ENCODE measurements at places on chromosomes 6 and 20.
A peak's percentile ranks its signal among the peaks of the same experiment; 100 is the strongest.

- no peak for DNase-seq
- no peaks in the 10 kb centered on the region for H3K4me1 ChIP-seq
- no peaks in the 10 kb centered on the region for H3K27me3 ChIP-seq
- no peaks in the 10 kb centered on the region for H3K36me3 ChIP-seq
- H3K4me3 ChIP-seq: no peak overlapping the region
These were observed 307.4 kb downstream of the TRDN start for GRCh38 chr6:123329337-123329736.

DNA sequence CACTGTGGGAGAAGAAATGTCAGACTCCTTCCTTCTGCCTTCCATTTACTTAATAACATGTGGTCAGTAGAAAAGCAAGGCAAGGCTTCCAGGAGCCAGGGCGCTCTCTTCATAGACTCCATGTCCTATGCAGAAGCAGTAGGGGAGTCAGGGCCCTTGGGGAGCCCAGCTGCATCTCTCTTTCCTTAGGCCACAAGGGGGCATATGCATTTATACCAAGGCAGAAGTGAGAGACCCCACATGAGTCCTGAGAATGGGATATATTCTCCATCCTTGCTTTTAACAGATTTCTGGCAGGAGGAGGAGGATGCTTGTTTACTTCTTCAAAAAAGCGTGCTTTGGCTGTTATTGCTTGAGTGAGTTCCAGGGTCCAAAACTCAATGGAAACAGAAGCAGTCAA, 198.5 kb downstream of the HIVEP2 start:
- no peaks in the 10 kb centered on the region for H3K36me3 ChIP-seq
- DNase-seq: peak; percentile 20
- H3K27ac ChIP-seq: no peak overlapping the region
- H3K27me3 ChIP-seq: no peaks in the 10 kb centered on the region
- no peak overlapping the region for H3K4me3 ChIP-seq

- no peak overlapping the region for H3K27ac ChIP-seq
- no peak for DNase-seq
- peaks cover 14% of the 10 kb centered on the region for H3K4me1 ChIP-seq
- no peaks in the 10 kb centered on the region for H3K27me3 ChIP-seq
- H3K36me3 ChIP-seq: no peaks in the 10 kb centered on the region
- H3K4me3 ChIP-seq: no peak overlapping the region
These were observed 274.5 kb downstream of the ALDH8A1 start for GRCh38 chr6:134675110-134676054.

- no peak overlapping the region for H3K4me3 ChIP-seq
- no peak for DNase-seq
- H3K27ac ChIP-seq: no peak overlapping the region
- H3K4me1 ChIP-seq: peaks cover 4% of the 10 kb centered on the region
- no peaks in the 10 kb centered on the region for H3K36me3 ChIP-seq
- no peaks in the 10 kb centered on the region for H3K27me3 ChIP-seq
These were observed 201.3 kb upstream of the BTBD3 start for GRCh38 chr20:11716239-11716944.

- H3K4me3 ChIP-seq: no peak overlapping the region
- no peak for DNase-seq
- no peak overlapping the region for H3K27ac ChIP-seq
These were observed 27.5 kb upstream of the SIRPA start for GRCh38 chr20:1867495-1868260.

DNA sequence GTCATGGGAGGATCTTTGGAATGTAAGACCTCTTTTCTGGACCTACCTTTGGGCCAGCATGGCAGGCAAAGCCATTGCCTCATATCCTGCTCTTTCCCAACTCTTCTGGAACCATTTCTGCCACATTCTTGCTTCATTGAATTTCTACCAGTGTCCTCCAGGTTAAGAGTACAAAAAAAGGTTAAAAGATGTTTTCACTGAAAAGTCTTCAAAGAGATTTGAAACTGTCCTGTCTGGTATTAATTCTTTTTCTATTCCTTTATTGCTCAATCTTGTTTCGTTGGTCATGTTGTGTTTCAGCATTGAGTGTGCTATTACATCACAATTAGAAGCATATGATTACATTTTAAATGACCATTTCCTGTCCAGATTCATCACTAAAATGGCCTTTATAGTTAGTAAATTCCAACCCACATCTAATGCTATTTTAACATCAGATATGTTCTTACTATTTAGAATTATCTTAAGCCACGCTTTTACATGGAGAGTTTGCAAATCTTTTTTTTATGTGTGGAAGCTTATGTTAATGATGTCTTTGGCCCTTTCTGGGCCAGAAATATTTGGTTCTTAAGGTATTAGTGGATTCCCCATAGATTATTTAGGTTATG, 450.9 kb downstream of the GJA1 start:
- no peak overlapping the region for H3K4me3 ChIP-seq
- H3K4me1 ChIP-seq: no peaks in the 10 kb centered on the region
- no peak for DNase-seq
- peak overlapping the region; percentile 70 for H3K27ac ChIP-seq

GRCh38 chr20:676315-676937, 824 bp upstream of the SCRT2 start:
- H3K27ac ChIP-seq: no peak overlapping the region
- no peak for DNase-seq
- H3K36me3 ChIP-seq: peaks cover 4% of the 10 kb centered on the region

GRCh38 chr20:22908437-22908836, 126.7 kb upstream of the SSTR4 start:
- H3K4me1 ChIP-seq: no peaks in the 10 kb centered on the region
- H3K4me3 ChIP-seq: no peak overlapping the region
- no peaks in the 10 kb centered on the region for H3K36me3 ChIP-seq
- H3K27ac ChIP-seq: no peak overlapping the region
- DNase-seq: no peak

DNA sequence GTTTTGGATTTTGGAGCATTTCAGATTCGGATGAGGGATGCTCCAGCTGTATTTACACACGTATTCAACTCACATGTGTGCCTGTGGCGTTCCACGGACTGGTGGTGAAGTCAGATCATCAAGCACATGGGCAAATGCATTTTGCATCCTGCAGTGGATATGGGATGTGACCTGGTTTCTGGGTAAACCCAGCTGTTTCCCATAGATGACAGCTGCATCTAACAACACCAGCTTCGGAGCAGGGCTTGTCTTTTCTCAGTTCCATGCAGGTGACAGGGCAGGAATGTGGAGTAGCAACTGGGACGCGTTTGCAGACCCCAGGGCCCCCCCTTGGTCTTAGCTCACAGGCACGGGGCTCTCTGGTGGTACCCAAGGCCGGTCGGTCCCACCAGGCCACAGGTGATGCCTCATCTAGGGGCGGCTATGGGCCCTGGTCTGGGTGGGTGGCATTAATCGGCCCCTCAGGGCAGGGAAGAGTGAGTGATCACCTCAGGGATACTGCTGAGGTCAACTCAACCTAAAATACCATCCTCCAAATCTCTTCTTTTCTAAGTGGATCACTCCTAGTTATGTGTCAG, 83.2 kb downstream of the RAMACL start:
- H3K27me3 ChIP-seq: no peaks in the 10 kb centered on the region
- DNase-seq: no peak
- peaks cover 18% of the 10 kb centered on the region for H3K4me1 ChIP-seq
